ENCODE measurements at places on chromosomes 4 and X.

DNA sequence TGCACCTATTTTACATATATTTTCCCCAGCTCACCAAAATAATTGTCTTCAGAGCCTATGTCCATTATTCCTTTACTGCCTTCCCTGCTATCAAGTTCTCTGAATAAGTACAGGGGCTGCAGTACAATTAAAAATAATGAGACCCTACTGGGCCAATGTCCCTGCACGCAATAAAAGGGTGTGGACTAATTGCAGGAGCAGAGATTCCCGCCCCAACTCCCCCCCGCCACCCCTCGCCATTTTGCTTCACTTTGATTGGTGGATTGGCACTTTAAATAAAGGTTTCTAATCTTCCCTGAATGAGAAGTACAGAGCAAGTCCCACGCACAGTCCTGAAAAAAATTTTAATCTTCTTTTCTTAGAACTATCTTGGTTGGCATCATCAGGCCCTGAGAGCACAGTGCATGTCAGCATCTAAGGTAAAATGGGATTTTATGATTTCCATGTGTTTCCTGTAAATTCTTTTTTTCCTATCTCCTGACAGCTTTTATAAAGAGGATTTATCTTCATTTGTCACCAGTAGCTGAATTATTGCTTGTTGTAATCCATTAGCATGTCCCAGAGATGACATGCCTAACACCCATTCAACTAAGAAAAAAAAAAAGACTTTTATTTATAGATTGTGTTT is at the start of gene AMBN:
AMBN (plus strand) TSS at position 302 of the 628 bp plus-strand sequence; CDS start at position 405, 103 bp downstream.
- DNase-seq = no peak

DNA sequence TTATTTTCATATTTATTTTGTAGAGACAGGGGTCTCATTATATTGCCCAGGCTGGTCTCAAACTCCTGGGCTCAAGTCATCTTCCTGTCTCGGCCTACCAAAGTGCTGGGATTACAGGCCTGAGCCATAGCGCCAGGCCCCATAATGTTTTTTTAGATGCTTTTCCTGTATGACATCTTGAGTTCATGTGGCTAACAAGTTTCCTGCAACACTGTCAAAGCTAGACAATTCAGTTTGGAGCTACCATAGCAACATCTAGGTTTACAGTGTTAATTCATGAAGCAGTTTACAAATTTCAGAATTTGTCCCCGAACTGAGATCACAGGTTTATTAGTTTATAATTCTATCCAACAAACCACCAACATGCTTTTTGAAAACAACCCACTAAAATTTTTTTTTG is 6.4 kb upstream of the IL13RA2 start:
- DNase-seq = no peak

- DNase-seq = no peak
These were observed 302.9 kb upstream of the GATB start for GRCh38 chr4:152063621-152064240.

- DNase-seq = no peak
These were observed 71.9 kb downstream of the CLDN22 start for GRCh38 chr4:183248201-183248600.

GRCh38 chr4:180913750-180914149 is 1329.5 kb upstream of the TENM3 start:
- peak; percentile 22 for DNase-seq
